ENCODE measurements at places on chromosomes 5 and 9.

- DNase-seq, result no peak
Measured at GRCh38 chr5:86748538-86749105, 130.9 kb downstream of the COX7C start.

DNA sequence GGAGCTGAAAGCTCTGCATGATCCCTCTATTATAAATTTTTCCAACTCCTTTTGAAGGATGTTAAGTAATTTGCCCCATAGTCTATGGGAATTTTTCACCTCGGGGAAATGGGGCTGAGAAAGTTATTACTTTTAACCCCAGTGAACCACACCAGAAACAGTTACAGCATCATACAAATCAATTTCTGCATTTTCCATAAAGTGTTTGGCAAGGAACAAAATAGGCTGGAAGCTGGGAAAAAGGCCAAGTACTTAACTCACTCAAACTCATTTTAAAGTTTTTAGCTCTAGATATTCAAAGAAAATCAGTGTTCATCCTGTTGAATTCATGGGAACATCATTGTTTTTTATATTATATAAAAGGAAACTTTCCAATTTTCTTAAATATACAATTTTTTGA is 160.9 kb downstream of the SH3GL2 start:
- no peak for DNase-seq

GRCh38 chr9:135152614-135153334 is 65.3 kb downstream of the OLFM1 start:
- DNase-seq, result no peak

- peak; percentile 44 for DNase-seq
Measured at GRCh38 chr9:111356481-111357244, 26.6 kb upstream of the OR2K2 start.

DNA sequence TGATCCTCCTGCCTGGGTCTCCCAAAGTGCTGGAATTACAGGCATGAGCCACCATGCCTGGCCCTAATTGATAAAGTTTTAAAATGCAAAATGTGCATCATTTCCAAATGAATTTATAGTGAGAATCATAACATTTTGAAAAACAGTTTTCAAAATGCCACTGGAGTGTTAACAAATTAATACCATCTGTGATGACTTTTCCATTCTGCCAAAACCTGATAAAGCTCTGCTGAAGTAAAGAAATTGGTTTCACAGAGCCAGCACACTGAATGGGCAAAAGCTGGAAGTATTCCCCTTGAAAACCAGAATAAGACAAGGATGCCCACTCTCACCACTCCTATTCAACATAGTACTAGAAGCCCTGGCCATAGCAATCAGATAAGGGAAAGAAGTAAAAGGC is 89.6 kb downstream of the MUSK start:
- DNase-seq, result no peak

DNA sequence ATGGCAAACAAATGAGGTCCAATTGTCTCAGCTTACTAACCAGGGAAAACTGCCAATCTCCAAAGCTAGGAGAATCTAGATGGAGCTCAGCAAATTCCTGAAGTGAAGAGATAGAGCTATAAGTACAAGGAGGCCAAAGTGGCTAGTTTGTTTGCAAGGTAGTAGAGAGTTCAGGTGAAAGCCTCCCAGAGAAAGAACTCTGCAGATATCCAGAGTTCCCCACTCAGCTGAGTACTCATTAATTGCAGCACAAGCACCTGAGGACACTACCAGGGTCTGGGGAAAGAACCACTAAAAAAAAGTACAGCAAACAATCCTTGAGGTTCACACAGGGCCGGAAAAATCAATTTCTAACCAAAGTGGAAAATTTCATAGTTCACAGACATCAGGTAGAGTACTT is 250.9 kb downstream of the TMEM232 start:
- no peak for DNase-seq

DNA sequence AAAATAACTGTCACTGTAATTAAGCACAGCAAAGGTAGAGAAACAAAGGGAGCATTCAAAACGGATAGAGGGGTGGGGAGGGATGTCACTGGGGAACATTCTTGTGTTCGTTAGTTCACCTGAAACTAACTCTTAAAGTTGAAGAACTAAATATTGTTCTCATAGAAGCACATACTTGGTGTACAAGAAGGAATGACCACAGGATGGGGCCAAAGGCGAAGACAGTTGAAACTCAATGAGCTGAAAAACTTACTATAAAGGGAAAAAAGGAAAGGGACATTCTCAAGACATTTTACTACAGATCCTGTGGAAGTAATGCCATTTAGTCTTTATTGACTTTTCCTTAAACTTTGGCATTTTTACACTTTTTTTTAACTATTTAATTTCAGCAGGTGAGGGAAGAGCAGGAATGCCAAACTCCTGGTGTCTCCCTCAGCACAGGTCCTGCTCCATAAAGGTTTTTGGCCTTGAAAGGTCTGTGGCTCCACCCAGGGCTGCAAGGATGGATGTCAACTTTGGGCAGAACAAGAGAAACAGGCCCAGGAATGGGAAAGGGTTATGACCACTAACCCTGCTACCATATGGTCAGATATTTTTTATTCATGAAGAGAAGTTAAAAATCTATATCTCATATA is 197.6 kb upstream of the RASA1 start:
- DNase-seq, result no peak

DNA sequence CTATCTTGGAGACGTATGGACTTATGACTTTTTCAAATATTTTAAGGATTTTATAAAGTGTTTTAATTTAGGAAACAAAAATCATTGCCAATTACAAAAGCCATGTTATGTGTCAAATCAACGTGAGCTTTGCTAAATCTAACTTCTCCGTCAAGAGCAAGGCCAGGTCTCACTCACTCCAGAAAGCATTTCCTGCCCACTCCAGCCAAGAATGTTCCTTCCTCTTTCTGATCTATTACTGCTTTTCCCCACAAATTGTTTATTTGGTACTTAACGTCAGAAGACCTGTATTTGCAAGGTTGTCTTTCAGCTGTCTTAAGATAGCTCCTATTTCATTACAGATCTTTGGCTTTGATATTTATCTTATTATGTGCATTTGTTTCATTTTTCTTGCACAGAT is 193.5 kb upstream of the HAPLN1 start:
- no peak for DNase-seq

GRCh38 chr9:93261735-93262523 is 78.0 kb downstream of the WNK2 start:
- DNase-seq, result no peak

DNA sequence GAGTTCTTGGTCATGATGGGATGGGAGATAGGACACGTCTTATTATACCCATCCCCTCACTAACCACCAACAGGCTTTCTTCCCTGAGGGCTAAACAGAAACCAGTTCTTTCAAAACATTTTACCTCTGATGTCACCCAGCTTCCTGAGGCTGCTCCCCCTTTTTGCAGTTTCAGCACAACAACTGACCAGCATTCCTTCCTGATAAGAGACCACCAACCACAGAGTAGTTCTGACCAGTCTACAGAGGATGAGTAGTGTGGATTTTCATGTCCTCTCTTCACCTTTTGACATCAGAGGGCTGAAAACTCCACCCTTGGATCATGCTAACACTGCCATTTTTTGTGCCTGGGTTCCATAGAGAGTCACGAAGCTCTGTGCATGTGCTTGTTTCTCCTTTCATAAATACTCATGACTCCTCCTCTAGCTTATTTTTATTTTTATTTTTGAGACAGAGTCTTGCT is 82.6 kb downstream of the OSTF1 start:
- DNase-seq, result no peak

DNA sequence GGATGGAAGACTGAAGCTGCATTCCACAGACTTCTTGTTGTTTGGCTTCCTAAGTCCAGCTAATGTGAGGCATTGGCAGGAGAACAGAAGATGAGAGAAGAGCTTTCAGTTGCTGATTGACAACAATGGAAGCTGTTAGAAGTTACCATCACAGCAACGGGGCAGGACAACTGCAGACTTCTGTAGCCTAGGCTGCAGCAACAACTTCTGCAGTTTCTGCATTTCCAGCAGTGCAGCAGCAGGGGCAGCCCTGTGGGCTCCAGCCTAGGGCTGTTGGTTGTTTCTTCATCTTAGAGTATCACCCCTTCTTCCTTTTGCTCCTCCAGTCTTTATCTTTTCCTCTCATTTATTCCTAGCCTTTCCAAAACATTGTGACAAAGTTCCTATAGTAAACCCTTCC is 528.8 kb upstream of the PTGER4 start:
- DNase-seq, result no peak

GRCh38 chr9:135826188-135826545 is 81.2 kb downstream of the CAMSAP1 start:
- DNase-seq, result no peak

- DNase-seq, result no peak
Measured at GRCh38 chr5:149046196-149046829, 16.5 kb downstream of the SH3TC2 start.

- no peak for DNase-seq
Measured at GRCh38 chr5:154403234-154403633, 42.6 kb upstream of the SAP30L start.

- no peak for DNase-seq
Measured at GRCh38 chr5:18114151-18114757, 480.0 kb downstream of the TAF11L14 start.

DNA sequence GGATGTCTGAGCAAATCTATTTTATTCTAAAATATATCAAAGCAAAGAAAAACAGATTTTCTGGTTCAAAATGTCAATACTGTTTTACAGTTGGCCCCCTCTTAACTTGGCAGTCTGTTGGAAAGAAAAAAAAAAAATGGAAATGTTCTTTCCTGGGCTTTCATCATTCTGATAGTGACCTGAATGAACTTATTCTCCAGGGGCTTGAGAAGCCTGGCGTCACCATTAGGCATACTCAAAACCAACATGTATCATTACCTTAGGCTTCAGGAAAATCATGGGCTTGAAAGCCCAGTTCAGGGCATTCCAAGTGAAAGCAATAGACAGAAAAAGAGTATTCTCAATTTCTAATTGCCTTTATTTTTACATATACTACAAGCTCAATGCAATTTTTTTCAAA is 283.7 kb upstream of the PUM3 start:
- no peak for DNase-seq

GRCh38 chr5:161105525-161105924 is 253.5 kb upstream of the ATP10B start:
- no peak for DNase-seq

DNA sequence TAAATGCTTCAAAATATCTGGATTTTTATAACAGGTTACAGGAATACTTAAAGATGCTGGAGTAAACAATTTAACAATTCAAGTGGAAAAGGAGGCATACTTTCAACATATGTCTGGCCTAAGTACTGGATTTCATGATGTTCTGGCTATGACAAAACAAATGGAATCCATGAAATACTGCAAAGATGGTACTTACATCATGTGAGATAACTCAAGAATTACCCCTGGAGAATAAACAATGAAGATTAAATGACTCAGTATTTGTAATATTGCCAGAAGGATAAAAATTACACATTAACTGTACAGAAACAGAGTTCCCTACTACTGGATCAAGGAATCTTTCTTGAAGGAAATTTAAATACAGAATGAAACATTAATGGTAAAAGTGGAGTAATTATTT is 35.6 kb downstream of the SLC30A5 start:
- no peak for DNase-seq

DNA sequence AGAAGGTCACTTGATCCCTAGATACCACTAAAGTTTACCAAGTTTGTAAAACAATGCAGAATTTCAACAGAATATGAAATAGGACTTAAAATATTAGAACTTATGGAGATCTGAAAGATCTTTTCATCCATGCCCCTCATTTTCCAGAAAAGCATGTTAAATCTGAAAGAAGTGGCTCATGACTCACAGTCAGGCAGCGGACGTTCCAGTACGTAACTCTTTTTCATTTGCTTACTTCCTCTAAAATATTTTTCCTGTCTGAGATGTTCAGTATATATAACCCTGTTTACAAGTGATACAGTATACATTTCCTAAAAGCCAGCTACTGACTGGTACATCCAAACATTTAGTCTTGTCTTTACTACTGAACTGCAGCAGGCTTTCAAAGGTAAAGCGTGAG is 22.3 kb downstream of the FBXW2 start:
- no peak for DNase-seq

GRCh38 chr5:33788922-33789566 is 102.7 kb downstream of the ADAMTS12 start:
- no peak for DNase-seq

DNA sequence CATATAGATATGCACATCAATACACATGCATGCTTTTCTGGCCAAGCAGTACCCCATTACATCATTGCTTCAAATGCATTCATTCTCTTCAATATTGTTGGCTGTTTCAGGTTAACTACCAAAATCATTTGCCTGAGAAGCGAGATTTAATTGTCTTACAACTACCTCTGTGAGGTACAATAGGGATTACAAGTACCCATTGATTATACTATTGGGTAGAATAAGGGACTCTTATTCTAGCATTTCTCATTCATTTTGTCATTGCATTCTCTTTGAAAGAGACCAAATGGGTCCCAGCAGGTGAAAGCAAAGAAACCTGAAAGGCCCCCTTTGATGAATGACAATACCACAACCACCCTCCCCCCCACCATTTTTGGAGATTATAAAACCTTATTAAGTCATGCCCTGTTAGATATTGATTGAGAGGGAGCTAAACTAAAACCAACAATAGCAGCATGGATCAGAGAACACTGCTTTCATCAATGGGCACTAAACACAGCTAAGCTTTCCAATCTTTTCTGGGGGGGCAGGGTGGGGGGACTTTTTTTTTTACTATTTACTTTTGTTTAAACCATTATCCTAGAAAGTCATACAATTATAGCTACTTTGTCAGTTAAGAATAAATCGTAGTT is 375.0 kb upstream of the CCNH start:
- DNase-seq, result no peak

DNA sequence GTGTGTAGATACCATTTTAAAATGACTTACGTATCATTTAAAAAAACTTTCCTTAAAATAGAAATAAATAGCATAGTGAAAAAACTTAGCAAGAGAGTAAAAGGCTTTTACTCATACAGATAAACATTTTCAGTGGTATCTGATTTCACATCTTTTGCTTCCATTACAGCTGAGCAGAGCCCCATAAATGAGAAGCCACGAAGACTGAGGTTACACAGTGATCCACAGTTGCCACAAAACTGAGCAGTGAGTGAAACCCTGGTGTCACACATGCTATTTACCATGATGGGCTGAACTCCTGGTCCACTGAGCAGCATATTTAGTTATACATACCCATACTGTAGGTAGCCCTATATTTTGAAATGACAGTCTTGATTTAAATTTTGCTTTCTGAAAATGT is 401.2 kb downstream of the KIAA0825 start:
- DNase-seq, result no peak

DNA sequence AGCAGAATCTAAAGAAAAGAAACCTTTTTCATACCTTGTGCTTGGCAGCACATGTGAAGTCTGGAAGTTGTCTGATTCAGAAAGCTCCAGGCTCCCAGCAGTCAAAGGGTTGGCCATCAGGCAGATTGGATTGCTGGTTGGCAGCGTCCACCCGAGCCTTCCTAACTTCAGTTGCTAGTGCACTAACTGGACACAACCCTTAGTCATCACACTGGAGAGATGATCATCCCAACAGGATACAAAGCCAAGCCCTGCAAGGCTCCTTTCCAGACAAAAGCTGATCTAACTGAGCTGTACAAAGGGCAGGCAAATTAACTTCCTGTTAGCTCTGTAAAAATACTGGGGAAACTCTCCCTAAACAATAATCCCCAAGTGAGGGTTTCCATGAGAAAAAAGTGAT is 185.6 kb downstream of the SNX18 start:
- no peak for DNase-seq
